RWPE1 (cell line): ENCODE measurements at places on chromosomes 5 and 9.

- no peak for DNase-seq
These were observed 1.2 kb upstream of the CEMIP2 start for GRCh38 chr9:71769175-71770161.

GRCh38 chr5:1883925-1884677 is 1.4 kb upstream of the IRX4 start:
- peak; percentile 91 for DNase-seq

- no peak for DNase-seq
These were observed 13.0 kb downstream of the APBA1 start for GRCh38 chr9:69658987-69659675.

DNA sequence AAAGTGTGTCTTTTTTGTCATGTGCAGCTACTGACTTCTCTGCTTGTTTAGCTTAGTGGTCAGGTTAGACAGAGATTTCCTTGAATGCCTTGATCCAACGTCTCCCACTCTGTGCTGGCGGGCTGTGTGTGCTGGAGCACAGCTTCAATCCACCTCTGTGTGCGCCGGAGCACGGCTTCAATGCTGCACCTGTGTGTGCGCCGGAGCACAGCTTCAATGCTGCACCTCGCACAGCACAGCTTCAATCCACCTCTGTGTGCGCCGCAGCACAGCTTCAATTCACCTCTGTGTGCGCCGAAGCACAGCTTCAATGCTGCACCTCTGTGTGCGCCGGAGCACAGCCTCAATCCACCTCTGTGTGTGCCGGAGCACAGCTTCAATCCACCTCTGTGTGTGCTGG is 69.0 kb upstream of the PHYKPL start:
- DNase-seq = no peak
